ENCODE measurements at places on chromosomes 13 and 19.

GRCh38 chr13:46340631-46341111 lies 46.4 kb downstream of the RUBCNL start:
- no peak for DNase-seq

DNA sequence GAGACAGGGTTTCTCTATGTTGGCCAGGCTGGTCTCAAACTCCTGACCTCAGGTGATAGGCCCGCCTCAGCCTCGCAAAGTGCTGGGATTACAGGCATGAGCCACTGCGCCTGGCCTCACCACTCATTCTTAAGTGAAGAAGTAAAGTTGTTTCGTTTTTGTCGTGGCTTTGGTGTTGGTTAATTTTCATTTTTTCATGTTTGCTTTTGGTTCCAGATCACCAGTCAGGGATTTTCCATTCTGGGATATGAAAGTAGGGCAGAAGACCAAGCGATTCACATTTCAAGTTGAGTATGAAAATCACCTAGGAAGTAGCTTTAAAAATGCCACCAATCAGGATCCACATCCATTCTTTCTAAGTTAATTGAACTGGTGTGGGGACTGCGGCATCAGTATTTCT lies 289.9 kb downstream of the DIAPH3 start:
- no peak for DNase-seq

- DNase-seq = no peak
Observed at GRCh38 chr13:113607889-113608635, 23.5 kb downstream of the TFDP1 start.

DNA sequence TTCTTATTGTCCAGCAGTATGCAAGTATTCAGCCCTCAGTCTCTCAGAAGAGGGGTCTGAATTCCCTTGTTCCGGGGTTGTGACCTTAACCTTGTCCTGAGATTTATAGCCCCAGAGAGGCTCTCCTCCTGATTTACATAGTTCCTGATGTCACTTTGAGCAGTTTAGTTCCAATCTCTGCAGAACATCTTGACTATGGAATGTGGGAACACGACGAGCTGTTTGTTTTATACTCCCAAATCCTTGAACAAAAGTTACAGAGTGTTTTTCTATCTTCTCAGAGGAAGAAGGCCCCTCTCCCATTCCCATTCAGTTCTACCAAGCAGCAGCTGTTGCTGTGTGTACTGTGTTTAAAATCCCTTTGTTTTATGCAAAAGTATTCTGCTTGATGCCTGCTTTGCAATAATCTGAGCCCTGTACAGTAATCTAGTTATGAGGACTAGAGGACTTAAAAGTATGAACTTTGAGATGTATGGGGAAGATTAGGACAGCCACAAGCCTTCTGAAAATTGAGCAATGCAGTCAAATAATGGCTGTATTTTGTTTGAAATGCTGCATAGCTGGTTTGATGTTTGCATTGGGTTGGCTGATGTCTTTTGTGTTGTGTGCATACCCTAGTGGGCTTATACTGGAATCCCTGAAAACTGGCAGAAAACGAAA lies 74.7 kb downstream of the KL start:
- DNase-seq = no peak

DNA sequence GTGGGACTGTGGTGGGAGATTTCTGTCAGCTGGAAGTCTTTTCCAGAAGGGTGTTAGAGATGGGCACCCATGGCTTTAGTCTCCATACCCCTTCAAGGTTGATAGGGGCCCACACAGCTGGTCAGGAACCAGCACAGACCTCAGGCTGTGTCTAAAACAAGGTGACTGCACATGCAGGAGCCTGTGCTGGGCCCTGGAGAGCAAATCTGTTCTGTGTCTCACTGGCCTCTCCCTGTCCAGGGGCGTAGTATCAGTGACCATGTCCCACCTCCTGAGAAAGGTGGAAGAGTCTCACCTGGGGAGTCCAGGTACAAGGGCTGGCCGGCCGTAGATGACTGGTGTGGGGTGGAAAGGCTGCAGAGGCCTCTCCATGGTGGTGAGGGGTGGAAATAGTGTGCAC lies 19.4 kb downstream of the ZNF175 start:
- DNase-seq = no peak

DNA sequence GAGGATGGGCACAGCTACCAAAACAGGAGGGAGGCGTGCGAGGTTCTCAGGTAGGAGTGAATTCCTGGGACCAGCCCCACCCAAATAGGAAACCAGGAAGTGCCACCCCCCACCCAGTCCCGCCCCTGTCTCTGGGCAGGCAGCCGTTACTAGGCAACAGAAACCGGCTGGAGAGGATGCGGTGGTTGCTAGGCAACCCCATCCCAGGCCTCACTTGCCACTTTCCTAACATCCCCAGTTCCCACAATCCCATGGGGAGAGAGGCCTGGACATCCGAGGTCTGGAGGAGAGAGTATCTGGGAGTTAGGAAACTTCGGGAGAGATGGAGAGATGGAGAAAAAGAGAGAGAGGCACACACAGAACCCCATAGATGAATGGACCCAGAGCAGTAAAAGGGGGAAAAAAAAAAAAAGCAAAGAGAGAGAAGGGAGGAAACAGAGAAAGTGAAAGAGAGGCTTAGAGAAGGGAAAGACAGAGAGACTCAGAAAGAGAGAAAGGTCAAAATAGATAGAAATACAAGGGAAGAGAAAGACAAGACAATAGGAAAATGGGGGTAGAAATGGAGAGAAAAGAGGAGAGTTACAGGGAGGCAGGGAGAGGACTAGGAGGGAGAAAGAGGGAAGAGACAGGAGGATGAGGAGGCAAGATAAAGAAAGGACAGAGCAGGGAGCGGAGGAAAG lies 3.8 kb downstream of the GRIK5 start:
- DNase-seq = no peak

DNA sequence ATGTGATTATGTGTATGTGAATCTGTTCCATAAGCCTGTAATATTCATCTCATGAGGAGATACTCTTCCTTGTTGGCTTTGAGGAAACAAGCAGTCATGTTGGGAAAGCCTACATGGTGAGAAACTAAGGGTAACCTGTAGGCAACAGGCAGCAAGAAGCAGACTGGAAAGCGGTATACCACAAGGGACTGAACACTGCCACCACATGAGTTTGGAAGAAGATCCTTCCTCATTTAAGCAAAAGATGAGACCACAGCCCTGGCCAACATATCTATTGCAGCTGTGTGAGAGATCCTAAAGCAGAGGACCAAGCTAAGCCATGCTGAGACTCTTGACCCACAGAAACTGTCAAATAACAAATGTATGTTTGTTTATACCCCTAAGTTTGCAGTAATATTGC lies 134.8 kb downstream of the B3GLCT start:
- DNase-seq = no peak

- DNase-seq = no peak
Observed at GRCh38 chr13:90049989-90050671, 1297.4 kb upstream of the MIR17HG start.

DNA sequence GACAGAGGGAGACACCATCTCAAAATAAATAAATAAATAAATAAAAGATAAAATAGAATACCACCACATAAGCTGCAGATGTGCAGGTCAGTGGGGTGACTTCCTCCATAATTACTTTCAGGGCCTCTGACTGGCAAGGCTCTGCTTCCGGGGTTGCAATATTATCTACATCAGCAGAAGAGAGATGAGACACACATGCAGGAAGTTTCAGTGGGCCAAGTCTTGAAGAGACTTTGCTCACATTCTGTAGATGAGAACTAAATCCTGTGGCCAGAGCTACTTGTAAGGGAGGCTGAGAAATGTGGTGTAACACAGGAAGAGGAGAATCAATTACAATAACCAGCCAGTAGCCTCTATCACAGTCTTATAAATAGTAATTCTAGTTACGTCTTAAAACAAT lies 89.9 kb upstream of the MAB21L1 start:
- no peak for DNase-seq

GRCh38 chr19:4375164-4376027 lies 25.0 kb downstream of the SH3GL1 start:
- DNase-seq = peak; percentile 67

- DNase-seq = no peak
Observed at GRCh38 chr13:30418717-30419459, 3.4 kb upstream of the UBE2L5 start.

GRCh38 chr13:47858042-47859025 lies 142.7 kb downstream of the SUCLA2 start:
- DNase-seq = no peak

DNA sequence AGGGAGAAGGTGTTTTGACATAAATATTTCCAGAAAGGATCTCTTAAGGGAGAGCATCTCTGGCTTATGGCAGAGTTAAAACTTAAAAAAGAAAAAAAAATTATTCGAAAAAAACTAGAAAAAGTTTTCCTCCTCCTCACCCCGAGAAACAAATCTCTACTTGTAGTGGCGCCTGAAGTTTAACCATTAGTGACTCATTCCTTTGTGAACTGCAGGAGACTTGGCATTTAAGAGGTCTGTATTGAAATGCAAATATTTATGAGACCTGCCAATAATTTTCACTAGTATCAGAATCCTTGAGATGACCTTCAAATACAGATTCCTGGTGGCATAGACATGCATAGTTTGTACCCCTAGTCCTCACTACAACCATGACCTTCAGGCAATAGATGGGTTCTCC lies 64.9 kb upstream of the MED4 start:
- DNase-seq = no peak

DNA sequence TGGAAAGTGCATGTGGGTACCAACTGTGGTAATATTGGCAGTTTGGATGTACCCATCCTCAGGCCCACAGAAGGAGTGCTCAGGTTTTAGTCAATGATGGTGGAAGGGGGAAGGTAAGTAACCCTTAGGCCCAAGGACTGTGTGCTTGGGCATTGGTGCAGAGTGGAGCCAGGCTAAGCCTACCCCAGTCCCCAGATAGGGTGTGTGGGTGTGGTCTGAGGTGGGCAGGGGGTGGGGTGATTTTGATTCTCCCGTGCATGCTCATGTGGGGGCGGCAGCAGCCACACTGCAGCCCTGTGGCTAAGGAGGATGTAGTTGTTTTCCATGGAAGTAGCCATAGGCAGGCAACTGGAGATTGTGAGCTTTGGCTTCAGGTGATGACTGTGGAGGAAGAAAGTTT lies 2197.3 kb downstream of the PCDH9 start:
- DNase-seq = no peak

DNA sequence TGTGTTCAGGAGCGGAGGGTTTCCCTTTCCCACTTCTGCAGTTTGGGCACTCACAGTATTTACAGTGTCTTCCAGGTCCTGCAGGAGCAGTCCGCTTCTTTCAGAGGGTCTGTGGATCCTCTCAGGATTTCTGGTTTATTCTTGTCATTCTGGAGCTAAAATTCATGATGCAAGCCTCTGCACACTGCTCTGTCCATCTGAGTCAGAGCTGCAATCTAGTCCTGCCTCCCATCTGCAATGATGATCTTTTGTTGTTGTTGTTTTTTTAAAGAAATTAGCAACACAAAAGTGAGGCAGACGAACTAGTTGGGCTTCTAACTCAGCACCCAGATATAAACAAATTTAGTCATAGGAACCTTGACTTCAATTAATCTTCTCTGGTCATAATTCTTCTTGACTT lies 86.5 kb downstream of the DLEU7 start:
- no peak for DNase-seq

Data from germinal center (tissue), 1 donor.